Aorta (tissue), 5 donors: ENCODE measurements at places on chromosomes 1 and 21.

GRCh38 chr1:245671349-245671748, 516.6 kb downstream of the KIF26B start:
- DNase-seq, result no peak
- H3K36me3 ChIP-seq, result no peaks in the 10 kb centered on the region
- H3K27me3 ChIP-seq, result no peaks in the 10 kb centered on the region

DNA sequence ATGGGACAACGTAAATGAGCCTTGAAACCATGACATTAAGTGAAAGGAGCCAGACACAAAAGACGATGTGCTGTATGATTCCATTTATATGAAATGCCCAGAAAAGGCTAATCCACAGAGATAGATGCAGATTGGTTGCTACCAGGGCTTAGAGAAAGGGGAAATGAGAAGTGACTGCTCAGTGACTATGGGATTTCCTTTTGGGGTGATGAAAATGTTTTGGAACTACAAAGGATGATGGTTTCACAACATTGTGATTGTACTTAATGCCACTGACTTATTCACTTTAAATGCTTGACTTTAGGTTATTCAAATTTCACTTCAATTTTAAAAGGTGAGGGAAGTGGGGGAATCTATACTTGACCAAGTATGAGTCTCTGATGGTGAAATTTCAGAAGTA, 414.3 kb downstream of the SETD4 start:
- DNase-seq, result no peak
- H3K36me3 ChIP-seq, result no peaks in the 10 kb centered on the region
- no peaks in the 10 kb centered on the region for H3K4me1 ChIP-seq
- no peaks in the 10 kb centered on the region for H3K27me3 ChIP-seq
- no peak overlapping the region for H3K27ac ChIP-seq

- no peaks in the 10 kb centered on the region for H3K27me3 ChIP-seq
- H3K36me3 ChIP-seq, result no peaks in the 10 kb centered on the region
- H3K4me1 ChIP-seq, result no peaks in the 10 kb centered on the region
- no peak for DNase-seq
- H3K27ac ChIP-seq, result no peak overlapping the region
These were observed 215.8 kb downstream of the COL24A1 start for GRCh38 chr1:85940656-85941306.

DNA sequence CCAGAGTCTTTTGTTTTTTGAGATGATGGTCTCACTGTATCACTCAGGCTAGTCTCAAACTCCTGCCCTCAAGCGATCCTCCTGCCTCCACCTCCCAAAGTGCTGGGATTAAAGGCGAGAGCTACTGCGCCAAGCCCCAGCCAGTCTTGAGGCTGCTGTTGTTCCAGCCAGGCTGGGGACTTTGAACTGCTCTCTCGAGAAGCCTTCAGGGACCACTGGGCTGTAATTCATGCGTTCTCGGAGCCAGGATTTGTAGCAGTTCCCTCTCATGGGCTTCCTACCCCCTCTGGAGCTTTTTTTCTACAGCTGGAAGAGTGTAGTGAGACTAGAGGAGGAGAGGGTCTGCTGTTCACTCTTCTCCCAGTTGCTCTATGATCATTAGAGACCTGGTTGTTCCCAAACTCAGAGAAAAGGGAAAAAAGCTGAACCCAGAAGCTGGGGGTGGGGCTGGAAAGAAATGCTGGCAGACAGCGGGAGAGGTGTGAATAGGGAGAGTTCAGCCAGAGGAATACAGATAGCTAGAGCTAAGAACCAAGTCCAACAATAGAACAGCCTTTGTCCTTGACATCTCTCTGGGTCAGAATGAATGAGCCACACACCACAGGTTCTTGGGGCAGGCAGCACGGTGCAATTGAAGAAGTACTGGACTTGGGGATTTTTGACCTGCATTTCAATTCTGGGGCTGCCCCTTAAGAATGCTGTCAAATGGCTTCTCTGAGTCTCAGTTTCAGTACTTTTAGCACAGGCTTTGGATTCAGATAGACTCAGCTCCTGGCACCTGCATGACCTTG, 13.2 kb upstream of the SLC41A1 start:
- H3K27ac ChIP-seq, result no peak overlapping the region
- H3K4me3 ChIP-seq, result no peak overlapping the region
- DNase-seq, result no peak
- no peaks in the 10 kb centered on the region for H3K36me3 ChIP-seq

- no peaks in the 10 kb centered on the region for H3K27me3 ChIP-seq
- H3K4me1 ChIP-seq, result peaks cover 4% of the 10 kb centered on the region
- no peak overlapping the region for H3K4me3 ChIP-seq
- DNase-seq, result no peak
- no peak overlapping the region for H3K27ac ChIP-seq
- no peaks in the 10 kb centered on the region for H3K36me3 ChIP-seq
These were observed 37.0 kb downstream of the SLC9A1 start for GRCh38 chr1:27117733-27118439.
